ENCODE measurements at places on chromosomes 16 and 17. TPM values are rescaled to one million over a fixed set of nuclear protein-coding genes. Genes with fewer than 3 reads are reported as not detected.

The CCR7 gene
- total RNA-seq: not detected

The CACNG5 gene
- total RNA-seq: not detected

The CD19 gene
- not detected for total RNA-seq

The AANAT gene
- not detected for total RNA-seq

The CHST4 gene
- total RNA-seq: not detected

The REXO5 gene
- 15.8 TPM for total RNA-seq

The RPL38 gene
- 4,173 TPM for total RNA-seq

The MYL4 gene
- not detected for total RNA-seq

The KRTAP4-9 gene
- not detected for total RNA-seq

The KRT32 gene
- 0.08 TPM for total RNA-seq

All from A375 (cell line).